ENCODE measurements at places on chromosomes 3 and 15.
A peak's percentile ranks its signal among the peaks of the same experiment; 100 is the strongest.

DNA sequence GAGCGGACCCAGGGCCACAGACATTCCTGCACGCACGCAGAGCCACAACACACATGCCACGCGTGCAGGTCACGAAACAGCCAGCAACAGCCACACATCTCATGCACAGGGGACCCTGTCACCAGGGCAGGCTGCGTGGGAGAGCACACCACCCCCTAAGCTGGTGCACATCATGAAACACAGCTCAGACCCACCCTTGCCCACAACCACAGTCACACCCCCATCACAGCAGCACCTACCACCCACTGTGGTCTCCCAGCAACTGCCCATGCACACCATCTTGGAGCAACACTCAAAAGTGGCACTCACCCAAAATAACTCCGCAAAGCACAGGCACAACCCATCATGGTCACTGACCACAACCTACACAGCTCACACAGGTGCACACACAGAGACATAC lies 75.7 kb downstream of the OCA2 start:
- DNase-seq: no peak

DNA sequence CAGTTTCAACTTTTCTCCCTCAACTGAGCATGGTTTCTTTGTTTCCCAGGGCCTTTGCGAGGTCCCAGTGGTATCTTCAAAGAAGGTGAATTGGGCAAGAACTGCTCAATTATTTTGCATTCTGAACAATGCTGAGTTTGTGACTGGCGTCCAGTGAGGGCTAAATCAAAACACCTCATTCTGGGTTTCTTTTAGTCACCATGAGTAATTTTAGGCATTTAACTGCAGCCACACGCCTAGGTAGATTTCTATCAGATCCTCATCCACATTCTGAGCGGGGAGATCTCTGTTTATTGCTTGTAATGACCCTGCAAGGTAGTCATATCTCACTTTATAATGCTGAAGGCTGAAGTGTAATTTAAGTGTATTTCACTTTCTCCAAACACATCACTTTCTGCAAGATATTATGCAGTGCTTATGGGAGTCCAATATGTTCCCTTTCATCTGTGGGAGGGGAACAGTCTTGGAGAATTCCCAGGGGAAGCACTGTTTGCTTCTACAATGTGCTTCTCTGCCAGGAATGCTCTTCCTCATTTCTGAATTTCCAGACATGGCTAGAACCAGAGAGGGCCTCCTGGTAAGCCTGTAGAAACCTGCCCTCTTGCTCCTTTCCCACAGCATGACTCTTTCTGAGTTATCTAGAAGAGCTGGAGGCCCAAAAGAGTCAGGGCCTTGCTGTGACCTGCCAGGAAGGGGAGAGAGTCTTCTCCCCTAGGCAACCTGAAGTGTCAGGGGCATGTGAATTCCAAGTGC lies 91.7 kb downstream of the FRMD4B start:
- DNase-seq: peak; percentile 78

DNA sequence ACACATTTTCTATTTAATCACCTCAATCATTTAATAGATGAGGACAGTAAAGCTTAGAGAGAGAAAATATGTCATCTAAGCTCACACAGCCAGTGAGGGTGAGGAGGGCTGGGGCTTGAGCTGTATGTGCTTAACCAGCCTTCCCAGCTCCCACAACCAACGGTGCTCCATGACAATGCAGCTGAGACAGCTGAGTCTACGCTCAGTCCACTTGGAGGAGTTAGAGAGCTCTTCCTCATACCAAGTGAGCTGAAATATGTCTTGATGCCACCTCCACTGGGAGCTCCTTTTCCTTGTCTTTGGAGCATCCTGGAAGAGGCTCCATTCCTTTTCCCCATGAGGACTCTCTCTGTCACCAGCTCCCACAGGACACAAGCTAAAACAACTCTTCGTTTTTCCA lies 9.3 kb downstream of the HOMER2 start:
- no peak for DNase-seq

- no peak for DNase-seq
Observed at GRCh38 chr15:89291934-89292438, 42.6 kb downstream of the POLG start.

- DNase-seq: no peak
Observed at GRCh38 chr15:88872706-88873105, 22.6 kb downstream of the HAPLN3 start.

- no peak for DNase-seq
Observed at GRCh38 chr3:36817806-36818533, 53.6 kb upstream of the DCLK3 start.

- no peak for DNase-seq
Observed at GRCh38 chr3:96756516-96756915, 57.9 kb upstream of the EPHA6 start.

GRCh38 chr15:31857194-31857593 lies 173.1 kb upstream of the CHRNA7 start:
- DNase-seq: no peak

GRCh38 chr3:106533093-106533787 lies 664.4 kb upstream of the CBLB start:
- DNase-seq: peak; percentile 36

DNA sequence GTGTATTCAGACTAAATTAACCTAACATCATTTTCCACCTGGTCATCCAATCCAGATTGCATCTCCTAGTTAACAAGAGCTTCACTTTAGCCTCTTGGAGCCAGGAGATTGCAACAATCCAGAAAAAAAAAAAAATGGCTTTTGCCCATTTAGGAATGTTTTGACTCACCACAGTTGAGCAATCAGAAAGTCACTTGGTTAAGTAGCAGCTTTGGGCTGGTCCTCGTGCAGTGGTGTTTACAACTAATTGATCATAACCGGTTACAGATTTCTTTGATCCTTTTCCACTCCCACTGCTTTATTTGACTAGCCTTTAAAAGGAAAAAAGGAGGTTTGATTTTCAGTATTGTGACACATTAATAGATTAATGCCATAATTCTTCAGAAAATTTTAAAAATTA lies 688.8 kb upstream of the CCDC54 start:
- peak; percentile 92 for DNase-seq

- DNase-seq: peak; percentile 73
Observed at GRCh38 chr3:112379020-112379690, 46.2 kb downstream of the CD200 start.

- DNase-seq: no peak
Observed at GRCh38 chr3:41404582-41404981, 205.3 kb downstream of the CTNNB1 start.

- DNase-seq: peak; percentile 30
Observed at GRCh38 chr15:71337197-71337845, 222.1 kb downstream of the THSD4 start.

DNA sequence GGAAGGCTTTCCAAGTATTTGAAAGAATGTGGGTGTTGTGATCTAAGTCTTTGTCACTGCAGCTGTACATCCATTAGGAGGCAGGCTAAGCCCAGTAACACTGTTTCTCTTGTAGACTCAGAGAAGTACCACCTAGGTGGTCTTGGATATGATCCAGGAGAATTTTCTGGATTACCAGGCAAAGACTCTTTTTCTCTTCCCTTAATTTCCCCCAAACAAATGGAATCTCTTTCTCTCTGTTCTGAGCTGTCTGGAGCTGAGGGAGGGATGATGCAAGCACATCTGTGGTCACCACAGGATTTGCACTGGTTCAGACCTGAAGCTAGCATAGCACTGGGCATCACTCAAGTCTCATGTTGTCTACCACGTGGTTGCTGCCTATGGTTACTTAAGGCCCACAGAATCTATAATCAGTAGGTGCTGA lies 227.6 kb downstream of the NECTIN3 start:
- peak; percentile 85 for DNase-seq

DNA sequence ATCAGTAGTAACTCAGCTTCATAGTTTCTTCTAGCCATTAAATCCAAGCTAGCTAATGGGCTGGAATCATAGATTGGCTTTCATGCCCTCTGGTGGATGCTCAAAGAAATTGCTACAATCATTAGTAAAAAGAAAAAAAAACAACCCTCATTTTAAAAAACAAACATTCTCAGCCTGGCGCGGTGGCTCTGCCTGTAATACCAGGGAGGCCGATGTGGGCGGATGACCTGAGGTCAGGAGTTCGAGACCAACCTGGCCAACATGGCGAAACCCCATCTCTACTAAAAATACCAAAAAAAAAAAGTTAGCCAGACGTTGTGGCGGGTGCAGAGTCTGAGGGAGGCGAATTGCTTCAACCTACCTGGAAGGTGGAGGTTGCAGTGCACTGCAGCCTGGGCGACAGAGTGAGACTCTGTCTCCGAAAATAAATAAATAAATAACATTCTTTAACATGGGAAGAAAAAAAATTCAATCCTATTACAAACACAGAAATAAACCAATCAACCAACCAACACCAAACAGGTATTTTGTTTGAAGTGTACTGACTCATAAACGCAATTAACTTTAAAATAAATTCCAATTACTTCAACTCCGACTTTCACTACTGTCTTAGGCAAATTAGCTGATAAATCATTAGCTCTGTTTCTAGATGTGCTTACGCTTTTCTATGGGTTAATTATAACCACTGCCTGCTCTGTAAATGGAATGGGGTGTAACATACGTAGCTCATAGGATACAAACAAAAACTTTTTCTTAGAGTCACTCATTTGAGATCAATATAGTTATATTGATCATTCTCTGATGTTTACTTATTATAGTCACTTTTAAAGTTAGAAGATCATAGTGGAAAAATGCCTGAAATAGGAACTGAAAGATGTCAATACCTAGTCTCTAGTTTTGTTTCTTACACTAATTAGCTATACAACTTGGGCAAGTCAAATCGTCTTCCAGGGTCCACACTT lies 24.9 kb downstream of the TMEM207 start:
- peak; percentile 64 for DNase-seq

GRCh38 chr3:187288131-187288854 lies 3.2 kb downstream of the MASP1 start:
- DNase-seq: no peak

- no peak for DNase-seq
Observed at GRCh38 chr3:15262021-15262420, 56.0 kb downstream of the CAPN7 start.

GRCh38 chr15:88571153-88571851 lies 24.8 kb upstream of the DET1 start:
- no peak for DNase-seq

DNA sequence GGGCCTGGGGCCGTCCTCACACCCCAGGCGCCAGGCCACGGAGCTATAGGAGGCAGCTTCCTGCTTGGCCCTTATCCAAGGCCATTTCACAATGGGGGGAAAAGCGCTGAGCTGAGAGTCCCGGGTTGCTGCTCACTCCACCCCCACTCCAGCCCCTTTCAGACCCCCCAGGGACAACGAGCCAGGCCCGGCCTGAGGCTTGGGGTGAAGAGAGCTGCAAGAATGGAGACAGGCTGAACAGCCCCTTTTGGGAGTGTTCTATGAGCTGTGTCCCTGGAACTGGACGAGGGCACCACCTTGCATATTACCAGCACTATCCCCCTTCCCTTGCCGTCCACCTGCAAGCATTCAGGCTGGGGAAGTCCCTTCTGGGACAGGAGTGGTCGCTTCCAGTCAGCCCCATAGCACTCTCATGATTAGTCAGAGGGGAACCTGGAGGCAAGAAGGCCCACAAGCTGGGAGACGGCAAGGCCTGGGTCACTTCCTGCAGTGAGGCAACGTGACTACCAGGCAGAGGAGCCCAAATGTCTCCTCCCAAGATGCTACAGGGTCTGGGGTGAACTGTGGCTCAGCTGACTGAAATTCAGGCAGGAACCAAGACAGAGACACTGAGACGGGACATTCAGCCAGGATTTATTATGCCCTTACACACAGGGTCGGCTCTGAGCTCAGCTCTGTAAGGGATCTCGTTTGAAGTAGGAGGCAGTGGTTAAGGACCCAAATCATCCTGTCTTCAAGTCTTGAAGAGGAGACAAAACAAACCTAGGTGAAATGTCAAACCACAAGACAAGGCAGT lies 8.6 kb upstream of the SRP14 start:
- peak; percentile 77 for DNase-seq

DNA sequence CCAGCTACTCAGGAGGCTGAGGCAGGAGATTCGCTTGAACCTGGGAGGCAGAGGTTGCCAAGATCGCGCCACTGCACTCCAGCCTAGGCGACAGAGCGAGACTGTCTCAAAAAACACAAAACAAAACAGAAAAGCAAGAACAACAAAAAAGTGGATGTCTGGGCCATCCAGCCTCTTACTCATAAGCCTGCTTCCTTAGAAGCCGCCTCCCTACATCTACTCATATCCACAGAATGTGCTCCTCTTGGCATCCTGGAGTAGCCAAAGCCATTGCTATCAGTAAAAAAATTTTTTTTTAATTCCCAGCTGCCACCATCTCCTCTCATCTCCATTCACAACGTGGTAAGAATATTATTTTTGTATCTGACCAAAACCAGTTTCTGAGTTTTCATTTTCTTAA lies 10.8 kb downstream of the ZSCAN2 start:
- no peak for DNase-seq

DNA sequence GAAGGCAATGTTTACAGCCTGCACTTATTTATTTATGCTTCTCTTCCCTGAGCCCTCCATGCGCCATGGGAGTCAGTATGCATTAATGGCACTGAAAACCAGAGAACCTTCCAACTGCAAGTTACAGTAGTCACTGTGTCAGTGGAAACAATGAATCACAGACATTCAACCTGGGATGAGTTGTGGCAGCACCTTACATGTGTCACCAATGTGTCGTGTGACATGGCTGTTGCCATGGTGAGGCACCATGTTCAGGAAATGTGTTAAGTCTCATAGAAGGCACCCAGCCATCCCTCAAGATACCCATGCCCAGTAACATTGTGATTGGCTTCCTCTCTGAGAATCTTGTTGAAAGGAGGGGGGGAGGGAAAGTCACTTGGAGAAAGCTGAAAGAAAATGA lies 105.0 kb downstream of the FOXP1 start:
- DNase-seq: peak; percentile 48

GRCh38 chr15:42057799-42058646 lies 36.3 kb downstream of the PLA2G4D start:
- DNase-seq: no peak

DNA sequence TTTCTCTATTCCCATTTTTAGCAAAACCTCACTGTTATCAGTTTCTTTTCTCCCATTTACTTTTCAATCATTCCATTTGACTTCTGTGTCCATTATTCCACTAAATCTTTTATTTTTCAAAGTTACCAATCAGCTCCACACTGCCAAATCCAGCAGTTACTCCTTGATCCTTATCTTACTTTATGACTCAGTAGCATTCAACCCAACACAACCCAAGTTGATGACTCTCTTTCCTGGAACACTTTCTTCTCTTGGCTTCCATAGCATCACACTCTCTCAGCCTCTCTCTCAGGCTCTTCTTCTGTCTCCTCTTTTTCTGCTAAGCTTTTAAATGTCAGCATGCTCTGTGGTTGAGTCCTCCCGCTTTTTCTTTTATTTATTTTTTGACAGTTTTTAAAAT lies 36.3 kb downstream of the RASGRP1 start:
- DNase-seq: peak; percentile 64

All from fibroblast of upper back skin (primary cell).